ENCODE measurements at places on chromosomes 12 and 14.

DNA sequence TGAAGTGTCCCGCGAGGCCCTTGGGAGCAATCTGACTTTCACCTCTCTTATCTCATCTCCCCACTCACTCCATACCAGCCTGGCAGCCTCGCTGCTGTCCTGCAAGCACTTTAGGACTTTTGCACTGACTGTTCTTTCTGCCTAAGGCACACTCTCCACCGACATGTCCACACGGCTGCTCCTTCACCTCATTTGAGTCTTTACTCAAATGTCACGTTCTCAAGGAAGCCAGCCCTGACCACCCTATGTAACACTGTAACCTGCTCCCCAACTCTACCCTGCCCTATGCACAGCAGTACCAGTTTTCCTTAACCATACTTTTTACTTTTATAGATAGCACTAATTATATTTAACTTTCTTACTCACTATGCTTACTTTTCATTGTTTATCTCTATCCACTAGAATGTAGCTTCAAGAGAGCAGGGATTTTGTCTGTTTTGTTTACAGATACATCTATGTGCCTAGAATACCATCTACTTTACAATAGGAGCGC lies 32.0 kb downstream of the PRKD1 start:
- no peak for DNase-seq

DNA sequence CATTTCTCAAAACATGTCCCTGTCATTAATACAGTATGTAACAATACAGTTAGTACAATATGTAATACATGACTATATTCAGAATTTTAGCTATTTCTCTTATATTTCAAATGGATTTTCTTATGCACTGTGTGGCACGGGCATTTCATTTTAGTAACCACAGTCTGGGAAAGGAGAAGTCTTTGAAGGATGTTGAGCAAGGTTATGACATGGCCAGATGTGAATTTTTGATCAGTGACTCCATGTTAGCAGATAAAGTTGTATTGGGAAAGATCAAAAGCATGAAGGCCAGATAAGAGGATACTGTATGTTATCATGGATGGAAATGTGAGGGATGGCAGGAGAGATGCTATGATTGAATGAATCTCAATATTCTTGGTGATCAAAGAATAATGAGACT lies 285.2 kb downstream of the NAV3 start:
- no peak for DNase-seq

GRCh38 chr12:6215932-6216494 lies 15.8 kb downstream of the CD9 start:
- no peak for DNase-seq

DNA sequence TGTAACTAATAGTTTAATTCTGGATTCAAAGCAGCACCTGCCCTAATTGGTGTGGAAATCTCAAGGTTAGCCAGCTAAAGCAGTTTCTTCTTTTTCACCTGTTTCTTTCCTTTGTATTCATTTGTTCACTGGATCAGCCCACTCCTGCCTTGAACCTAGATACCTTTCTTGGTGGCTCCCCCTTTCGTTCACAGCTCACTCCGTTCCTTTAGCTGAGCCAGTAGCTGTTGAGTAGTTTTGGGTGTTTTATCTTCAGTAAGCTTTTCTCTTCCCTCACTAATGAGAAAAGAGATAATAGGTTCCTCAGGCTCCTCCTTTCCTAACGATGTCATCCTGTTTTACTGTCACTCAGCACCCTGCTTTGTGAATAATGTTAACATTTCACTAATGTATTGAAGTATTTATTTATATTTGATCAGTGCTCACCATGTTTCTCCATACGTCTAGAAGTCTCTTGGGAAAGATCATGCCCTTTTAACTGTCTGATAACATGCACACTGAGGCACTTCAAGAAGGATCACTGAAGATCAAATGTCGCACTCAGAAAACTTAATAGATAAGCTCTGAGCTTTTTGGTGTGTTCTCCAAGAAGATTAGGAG lies 121.1 kb downstream of the TGFB3 start:
- no peak for DNase-seq

DNA sequence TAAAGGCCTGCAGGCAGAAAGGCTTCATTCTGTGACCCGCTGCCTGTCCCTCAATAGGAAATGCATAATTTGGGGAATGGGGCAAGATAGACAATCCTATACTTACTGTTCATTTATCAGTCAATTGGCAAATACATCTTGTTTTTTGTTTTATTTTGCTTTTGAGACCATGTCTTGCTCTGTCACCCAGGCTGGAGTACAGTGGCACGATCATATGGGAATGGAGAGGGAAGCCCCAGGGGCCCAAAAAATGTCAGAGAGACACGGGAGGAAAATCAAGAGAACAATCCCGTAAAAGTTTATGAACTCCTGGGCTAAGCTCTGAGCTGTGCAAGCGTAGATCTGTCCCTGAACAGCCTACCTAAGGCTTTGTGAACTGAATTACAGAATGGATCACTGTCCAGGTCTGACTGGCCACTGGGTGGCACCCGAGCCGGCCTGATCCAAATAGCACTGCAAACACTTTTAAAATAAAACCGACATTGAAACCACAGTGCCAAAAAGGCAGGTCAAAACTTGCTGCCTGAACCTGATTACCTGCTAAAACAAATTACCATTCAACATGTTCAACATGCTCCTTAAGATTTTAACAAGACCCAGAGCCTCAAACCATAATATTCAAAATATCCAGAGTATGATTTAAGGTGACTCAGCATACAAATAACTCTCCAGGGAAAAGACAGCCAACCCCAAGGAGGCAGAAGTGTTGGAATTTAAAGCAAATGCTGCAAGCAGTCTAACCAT lies 11.8 kb downstream of the COPS7A start:
- peak; percentile 23 for DNase-seq

GRCh38 chr14:29458547-29458946 lies 469.1 kb downstream of the PRKD1 start:
- no peak for DNase-seq

DNA sequence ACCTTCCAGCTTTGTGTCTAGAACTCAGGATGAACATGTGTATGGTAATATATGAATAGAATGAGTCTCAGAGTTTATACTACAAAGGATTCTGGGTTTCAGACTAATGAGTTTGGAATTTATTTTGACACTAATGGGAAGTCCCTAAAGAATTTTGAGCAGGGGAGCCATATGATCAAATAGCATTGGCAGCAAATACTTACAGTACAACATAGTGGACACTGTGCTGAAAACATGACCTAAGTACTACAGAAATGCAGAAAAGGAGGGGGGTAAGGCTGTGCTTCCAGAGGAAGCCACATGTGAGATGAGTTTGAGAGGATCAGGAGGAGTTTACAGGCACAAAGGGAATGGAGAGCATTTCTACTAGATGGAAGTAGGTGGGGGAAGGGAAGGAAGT lies 225.8 kb downstream of the C12orf42 start:
- no peak for DNase-seq

DNA sequence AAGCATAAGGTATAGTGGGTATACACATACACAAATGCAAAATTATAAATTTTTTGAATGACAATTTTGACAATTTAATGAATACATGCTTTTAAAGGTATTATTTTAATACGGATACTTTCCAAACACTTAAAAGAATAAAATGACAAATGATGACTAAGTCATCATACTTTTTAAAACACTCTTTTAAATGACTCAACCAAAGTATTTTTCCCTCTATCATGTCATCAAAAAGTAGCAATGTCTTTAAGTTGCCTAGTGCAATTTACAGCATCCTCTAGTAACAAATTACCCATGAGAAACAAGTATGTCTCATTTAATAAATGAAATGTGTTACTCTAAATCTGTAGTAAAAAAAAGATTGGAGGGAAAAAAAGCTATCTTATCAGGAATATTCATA lies 73.3 kb downstream of the RPS6KA5 start:
- DNase-seq = no peak

DNA sequence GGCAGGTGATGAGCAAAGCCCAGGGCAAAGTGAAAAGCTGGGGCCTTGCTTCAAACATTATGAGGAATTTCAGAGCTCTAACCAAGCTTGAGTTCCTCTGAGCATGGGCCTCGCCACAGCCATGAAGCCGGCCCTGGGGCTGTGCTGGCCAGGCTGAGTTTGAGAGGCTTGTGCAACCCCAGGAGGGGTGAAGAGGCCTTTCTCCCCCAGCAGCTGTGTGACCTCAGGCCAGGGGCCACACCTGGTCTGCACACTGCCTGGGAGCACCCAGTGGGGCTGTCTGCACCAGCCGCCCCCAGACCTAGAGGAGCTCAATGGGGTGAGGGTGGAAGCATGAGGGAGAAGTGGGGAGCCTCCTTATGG lies 204.9 kb upstream of the C14orf180 start:
- no peak for DNase-seq

Measured in activated naive CD4-positive, alpha-beta T cell (primary cell).